NCI-H187 (cell line): ENCODE measurements at places on chromosomes 7 and 10.

GRCh38 chr7:91995391-91996105 is 54.9 kb downstream of the AKAP9 start:
- no peak for DNase-seq

DNA sequence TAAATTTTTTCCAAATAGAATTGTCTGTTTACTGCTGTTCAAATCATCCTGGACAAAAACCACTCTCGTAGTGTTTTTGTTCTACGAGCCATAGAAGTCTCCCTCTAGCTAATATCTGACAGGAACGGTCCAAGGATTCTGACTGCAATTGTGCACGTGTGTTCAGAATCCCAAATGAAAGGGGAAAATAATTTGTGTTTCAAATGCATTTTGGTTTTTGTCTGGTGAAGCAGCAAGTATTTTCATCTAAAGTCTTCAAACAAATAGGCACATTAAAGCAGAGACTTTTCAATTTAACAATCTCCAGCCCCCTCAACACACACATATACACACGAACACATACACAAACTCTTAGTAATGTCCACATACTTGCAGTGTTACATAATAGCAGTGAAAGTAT is 475 bp downstream of the NEUROD6 start:
- DNase-seq, result no peak

- no peak for DNase-seq
Observed at GRCh38 chr10:29810816-29811215, 176.0 kb upstream of the SVIL start.

DNA sequence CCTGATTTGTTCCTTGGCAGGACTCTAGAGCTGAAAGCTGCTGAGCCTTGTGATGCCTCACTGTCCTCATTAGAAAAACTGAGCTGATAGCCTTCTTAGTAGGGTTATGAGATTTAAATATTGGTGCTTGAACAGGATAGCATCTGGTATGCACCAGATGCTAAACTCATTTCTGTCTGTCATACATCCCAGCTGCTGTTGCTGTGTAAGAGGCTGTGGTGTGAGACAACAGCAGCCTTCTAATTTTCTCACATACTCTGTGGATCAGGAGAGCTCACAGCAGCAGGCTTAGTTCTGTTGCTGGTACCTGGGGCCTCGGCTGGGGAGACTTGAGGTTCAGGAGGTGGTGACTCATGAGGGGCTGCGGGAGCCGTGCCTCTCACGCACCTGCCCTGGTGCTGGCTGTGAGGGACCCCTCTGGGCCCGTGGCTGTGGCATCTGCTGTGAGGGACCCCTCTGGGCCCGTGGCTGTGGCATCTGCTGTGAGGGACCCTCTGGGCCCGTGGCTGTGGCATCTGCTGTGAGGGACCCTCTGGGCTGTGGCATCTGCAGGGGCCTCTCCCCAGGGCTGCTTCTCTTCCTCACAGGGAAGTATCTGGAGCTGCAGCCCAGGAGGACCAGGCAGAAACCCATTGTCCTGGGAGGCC is 12.5 kb downstream of the DYNC2I1 start:
- no peak for DNase-seq
